NCI-H1930 (cell line): ENCODE measurements at places on chromosomes 11 and 22.

GRCh38 chr11:112163875-112164685, at the start of gene IL18:
TSS of gene IL18 (minus strand) at chr11:112164094. CDS start at chr11:112155053, 9,041 bp downstream.
- no peak for DNase-seq

GRCh38 chr22:42892156-42892555, 35.1 kb upstream of the ARFGAP3 start:
- DNase-seq: no peak

- no peak for DNase-seq
Measured at GRCh38 chr11:33500861-33501479, 199.7 kb downstream of the C11orf91 start.

DNA sequence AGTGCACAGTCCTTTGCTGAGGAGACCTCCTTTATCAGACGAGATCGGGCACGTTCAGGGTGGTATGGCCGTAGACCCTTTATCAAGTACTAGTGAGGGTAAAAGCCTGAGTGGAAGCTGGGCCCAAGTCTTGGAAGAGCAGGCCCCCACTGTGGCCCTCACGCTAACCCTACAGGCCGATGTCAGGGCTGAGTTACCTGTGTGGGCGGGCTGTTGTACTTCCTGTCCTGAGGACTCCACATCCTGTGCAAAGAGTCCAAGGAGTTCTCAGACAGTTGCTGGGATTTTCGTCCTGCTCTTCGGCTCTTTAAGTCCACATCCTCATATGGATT, 34.9 kb downstream of the RPL27A start:
- DNase-seq: no peak

- DNase-seq: no peak
Measured at GRCh38 chr11:69195824-69196782, 40.4 kb downstream of the SMIM38 start.

DNA sequence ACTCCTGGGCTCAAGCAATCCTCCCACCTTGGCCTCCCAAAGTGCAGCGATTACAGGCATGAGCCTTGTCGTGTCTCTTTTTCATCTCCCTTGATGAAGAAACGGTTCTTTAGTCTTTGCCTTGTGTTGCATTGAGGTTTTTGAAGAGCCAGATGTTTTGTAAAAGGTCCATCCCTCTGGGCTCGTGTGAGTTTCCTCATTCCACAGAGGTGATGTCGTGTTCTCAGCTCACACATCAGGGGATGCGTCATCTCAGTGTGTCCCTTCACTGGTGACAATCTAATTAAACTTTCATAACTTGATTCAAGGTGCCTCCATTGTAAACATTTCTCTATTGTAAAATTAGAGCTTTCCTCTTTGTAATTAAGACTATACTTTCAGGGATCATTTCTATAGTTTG, 29.7 kb upstream of the TEF start:
- DNase-seq: no peak

- DNase-seq: no peak
Measured at GRCh38 chr11:111406091-111406490, 27.0 kb upstream of the POU2AF1 start.

GRCh38 chr22:42459287-42460063, 27.3 kb upstream of the NFAM1 start:
- no peak for DNase-seq

DNA sequence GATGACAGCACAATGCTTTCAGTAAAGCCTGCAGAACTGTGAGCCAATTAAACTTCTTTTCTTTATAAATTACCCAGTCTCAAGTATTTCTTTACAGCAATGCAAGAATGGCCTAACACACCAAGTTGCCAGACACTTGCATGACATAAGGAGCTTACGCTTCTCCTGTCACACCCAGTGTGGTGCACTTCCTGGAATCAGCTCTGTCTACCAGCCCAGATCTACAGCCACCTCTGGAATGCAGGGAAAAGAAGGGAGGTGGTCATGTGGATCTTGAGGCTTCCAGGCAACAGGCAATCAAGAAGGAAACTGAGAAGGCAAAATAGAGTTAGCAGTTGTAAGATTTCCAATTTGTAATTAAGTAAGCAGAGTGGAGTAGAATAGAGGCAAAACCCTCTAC, 37.4 kb upstream of the SESN3 start:
- DNase-seq: no peak

DNA sequence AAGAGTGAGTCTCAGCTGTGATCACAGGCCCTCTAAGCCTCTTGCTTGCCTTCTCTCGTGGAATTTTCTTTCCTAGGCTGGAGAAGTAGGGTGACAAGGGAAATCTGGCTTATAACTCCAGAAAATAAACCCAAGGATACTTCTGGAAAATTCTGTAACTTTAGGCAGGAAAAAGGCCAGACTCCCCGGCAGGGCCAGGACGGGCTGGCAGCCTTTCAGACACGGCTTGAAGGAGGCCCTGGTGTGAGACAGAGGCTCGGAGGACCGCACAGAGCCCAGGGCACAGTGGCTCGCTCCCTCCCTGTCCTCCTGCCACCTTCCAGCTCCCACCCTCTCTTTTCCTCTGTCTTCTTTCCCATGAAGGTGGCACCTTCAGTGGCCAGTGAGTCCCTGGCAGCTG, 19.1 kb downstream of the RPUSD4 start:
- no peak for DNase-seq
